Stimulated activated CD4-positive, alpha-beta T cell treated with anti-CD3 and anti-CD28 coated beads, Interleukin-2, amount 100 ng/mL, for 24 hours (primary cell): ENCODE measurements at places on chromosomes 2 and 18.

- DNase-seq = no peak
These were observed 135.5 kb downstream of the NDUFA10 start for GRCh38 chr2:239889641-239890121.

GRCh38 chr2:82740527-82740926, 1718.6 kb downstream of the SUCLG1 start:
- DNase-seq = no peak

DNA sequence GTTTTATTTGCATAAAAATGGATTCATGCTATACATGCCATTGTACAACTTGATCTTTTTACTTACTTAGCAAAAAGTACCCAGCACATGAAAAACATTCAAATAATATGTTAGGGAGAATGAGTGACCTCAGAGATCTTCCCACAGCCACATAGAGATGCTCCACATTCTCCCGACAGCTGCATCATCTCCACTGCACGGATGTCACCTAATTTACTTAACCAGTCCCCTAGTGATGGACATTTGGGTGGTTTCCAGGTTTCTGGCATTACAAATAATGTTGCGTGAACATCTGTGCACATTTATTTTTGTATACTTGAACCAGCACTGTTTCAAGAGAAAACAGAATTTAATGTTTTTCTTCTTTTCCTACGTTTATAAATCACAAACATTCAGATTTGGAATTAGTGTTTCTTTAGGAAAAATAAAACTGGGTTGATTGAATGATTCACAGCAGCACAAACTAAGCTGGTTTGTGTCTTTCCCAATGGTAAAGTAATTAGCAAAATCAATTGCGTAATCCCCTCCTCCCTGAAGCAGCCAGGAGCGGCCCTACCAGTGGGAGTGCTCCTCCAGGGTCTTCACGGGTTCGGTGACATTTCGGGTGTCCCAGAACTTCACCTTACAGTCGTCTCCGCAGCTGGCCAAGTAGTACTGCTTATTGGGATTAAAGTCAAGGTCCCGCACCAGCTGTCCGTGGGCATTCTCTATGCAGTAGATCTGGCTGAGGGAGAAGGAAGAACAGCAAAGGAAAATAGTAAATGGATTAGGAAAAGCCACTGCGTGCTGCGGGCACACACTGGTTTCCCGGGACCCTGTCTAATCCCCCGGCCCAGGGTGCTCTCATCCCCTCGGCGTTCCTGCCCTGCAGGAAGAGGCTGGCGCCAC, 183.9 kb downstream of the EIPR1 start:
- no peak for DNase-seq

DNA sequence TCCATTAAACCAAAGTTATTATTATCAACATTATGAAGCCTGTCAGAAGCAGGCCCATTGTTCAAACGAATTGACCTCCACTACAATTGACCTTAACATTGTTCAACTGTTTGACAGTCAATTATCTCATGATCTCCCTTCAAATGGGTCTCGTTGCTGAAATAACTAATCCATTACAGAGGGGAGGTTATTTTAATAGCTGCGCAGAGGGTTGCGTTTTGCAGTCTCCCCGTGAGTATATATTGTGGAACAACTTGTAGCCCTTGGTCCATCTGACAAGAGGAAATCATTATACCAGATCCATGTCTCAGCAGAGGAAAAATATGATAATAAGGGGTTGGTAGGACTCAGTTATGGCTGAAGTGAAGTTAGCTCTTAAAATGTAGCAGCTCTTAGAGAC, 159.1 kb downstream of the ALK start:
- no peak for DNase-seq

GRCh38 chr18:63262369-63263335, 56.9 kb downstream of the BCL2 start:
- no peak for DNase-seq

DNA sequence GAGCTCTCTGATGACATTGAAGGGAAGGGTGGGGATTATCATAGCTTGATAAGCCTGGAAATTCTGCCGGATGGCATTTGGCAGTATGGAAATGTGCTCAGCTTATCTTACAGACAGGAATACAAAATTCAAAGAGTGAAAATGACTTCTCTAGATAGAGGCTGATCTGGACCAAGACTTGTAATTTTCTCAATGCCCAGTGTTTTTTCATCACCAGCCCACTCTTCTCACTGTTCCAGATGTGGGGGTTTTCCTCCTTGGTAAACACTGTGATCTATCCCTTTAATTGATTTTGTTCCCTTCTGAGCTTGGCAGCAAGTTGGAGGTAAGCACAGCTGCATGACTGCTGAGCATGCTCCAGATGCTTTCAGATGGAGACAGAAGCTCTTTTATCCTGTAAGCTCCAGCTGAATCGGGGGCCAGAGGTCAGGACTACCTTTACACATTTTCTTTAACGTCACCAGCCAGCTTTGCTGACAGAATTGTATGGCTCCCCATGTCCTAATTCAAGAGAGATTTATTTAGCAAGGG, 287.4 kb upstream of the TCF4 start:
- DNase-seq = no peak

DNA sequence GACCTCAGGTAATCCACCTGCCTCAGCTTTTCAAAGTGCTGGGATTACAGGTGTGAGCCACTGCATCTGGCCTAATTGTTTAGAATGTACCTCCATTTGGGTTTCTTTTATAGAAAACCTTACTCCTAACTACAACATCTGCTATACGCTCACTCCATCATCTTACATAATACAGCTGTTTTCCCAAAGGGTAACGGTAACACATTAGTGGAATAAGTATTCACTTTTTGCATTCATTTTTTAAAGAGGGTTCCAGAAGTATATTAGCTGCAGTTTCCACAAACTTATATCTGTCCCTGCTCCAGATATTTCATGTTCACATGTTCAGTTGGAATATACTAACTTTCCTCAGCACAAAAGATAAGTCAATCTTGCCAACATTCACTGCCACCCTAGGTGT, 640.1 kb upstream of the FSHR start:
- DNase-seq = no peak

DNA sequence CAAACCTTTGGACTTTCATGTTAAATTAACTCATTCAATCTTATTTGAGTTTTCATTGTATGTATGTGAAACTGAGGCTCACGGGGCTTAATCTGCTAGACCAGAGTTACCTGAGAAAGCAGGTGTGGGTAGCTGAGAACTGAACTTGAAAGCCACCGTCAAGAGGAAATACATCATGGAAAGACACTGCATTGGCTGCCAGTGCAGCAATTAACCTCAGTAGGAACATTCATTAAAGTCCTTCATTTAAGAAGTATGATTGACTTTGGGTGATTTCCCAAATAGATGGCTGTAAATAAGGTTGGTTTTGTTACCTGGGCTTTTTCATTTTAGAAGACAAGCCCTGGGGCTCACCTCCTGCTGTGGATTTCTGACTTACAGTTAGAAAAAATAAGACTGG, 36.5 kb upstream of the MGAT5 start:
- no peak for DNase-seq

- DNase-seq = no peak
These were observed 5.6 kb upstream of the SP9 start for GRCh38 chr2:174328961-174329715.

DNA sequence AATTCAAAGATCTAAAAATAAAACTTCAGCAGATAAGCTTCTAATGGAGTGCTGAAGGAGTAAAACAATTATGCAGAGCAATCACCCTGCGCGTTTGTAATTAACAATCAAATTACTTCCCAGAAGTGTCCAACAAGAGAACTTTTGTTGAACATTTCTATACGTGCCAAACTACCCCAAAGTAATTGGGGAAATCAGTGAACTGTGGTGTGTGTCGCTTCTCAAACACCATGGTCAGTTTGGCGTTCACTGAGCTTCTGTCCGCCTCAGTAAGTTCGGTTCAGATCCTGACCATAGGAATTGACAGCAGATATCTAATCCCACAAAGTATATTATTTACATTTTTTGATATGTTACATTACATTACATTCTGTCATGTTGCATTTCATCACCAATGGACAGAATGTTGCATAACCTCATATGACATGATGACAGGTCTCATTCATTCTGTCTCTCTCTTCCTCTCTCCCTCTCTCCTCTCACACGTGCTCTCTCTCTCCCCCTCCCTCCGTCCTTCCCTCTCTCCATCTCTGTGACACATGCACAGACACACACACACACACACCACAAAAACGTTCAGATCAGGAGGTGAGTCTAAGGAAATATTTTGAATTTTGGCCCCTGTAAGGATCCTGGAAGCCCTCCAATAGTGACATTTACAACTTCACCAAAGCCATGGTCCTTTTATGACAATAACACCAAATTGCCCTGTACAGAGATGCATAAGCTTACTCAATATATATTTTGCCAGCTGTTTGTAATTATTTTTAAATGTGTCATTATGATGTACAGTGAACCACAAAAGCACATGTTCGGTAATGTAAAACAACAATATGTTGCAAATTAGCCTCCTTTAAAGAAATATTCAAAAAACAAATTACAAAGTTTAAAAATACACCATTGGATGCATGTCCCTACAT, 269.2 kb downstream of the FIGN start:
- no peak for DNase-seq

DNA sequence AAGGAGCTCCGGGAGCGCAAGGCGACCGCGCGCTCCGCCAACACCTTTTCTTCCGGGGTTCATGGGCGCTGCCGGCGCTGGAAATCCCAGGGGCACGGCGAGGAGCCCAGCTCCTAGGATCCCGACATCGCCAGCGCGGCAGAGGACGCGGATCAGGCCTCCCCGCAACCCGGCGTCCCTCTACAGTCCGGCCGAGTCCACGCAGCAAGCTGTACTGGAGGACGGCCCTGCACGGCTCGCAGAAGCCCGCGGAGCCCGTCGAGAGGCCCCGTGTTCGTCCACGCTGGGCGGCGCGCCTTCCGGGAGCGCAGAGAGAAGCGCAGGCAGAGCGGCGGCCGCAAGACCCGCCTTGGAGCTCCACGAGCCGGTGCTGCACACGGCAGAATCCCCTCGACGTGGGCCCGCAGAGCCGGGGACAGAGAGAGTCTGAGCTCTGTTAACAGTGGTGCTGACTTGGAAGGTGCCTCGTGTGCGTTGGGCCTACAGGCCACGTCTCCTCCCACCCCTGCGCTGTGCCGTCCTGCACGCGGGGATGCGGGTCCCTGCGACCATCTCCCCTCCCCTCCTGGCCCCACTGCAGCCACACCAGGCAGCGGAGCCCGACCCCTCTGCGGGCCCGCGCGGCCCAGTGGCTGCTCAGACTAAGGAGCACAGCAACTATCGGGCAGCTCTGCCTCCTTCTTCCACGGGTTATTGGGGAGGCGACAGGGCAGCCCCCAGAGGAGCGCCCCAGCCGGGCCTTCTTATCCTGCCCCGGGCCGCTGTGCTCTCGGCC, 28.1 kb upstream of the PTPN2 start:
- no peak for DNase-seq

DNA sequence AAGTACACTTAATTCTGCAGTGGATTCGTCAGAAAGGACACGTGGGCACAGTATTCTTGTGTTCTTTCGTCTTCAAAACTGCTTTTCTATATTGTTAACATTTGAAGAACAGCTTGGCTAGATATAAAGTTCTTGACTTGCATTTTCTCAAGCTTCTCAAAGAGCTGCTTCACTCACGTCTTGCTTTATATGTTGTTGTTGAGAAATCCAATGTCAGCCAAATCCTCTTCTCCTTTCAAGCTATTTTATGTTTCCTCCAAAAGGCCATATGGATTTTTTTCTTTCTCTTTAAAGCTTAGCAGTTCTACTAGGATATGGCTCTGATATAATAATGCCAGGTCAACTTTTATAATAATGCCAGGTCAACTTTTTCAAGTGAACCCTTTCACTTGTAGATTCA, 65.5 kb upstream of the CYP1B1 start:
- DNase-seq = no peak
